Aorta (tissue), 5 donors: ENCODE measurements at places on chromosomes 1 and 21. TPM values are rescaled to one million over a fixed set of nuclear protein-coding genes. Genes with fewer than 3 reads are reported as not detected.

Gene CDKN2C
- total RNA-seq = 8.8 TPM

DNA sequence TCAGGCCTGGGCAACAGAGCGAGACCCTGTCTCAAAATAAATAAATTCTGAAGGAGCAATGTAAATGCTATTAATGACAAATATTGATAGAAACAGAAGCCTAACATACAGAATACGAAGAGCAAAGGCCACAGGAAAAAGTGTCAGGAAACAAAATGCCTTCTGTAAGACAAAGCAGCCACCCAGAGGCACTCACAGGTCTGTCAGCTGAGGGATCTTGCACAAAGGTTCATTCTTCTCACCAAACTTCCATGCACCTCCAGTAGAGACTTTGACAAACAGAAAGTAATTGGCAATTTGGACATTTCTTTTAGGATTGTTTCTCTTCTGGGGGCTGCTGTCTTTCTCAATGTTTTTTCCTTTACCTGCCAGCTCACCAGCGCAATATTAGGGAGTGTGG, 1.2 kb upstream of the ALDH9A1 start:
- no peak overlapping the region for H3K4me3 ChIP-seq
- no peaks in the 10 kb centered on the region for H3K36me3 ChIP-seq
- no peak overlapping the region for H3K27ac ChIP-seq
- DNase-seq = no peak
- H3K27me3 ChIP-seq = no peaks in the 10 kb centered on the region
- no peaks in the 10 kb centered on the region for H3K4me1 ChIP-seq

DNA sequence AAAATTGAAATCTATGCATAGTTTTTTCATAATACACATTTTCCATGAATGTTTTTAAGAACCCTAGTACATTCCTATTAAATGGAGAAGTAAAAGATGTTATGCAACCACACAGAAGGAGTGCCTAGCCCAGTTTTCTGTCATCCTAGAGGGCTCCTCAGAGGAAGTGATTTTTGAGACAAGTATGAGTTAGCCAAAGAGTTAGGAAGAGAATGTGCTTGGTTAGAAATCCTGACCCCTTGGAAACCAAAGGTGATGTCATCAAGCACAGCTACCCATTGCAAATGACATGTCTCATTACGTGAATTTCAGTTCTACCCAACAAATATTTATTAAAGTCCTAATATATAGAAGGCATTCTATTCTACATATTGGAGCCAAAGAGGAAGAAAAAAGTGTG, 88.9 kb upstream of the TNFSF4 start:
- no peaks in the 10 kb centered on the region for H3K4me1 ChIP-seq
- H3K27me3 ChIP-seq = no peaks in the 10 kb centered on the region
- DNase-seq = no peak
- no peaks in the 10 kb centered on the region for H3K36me3 ChIP-seq

DNA sequence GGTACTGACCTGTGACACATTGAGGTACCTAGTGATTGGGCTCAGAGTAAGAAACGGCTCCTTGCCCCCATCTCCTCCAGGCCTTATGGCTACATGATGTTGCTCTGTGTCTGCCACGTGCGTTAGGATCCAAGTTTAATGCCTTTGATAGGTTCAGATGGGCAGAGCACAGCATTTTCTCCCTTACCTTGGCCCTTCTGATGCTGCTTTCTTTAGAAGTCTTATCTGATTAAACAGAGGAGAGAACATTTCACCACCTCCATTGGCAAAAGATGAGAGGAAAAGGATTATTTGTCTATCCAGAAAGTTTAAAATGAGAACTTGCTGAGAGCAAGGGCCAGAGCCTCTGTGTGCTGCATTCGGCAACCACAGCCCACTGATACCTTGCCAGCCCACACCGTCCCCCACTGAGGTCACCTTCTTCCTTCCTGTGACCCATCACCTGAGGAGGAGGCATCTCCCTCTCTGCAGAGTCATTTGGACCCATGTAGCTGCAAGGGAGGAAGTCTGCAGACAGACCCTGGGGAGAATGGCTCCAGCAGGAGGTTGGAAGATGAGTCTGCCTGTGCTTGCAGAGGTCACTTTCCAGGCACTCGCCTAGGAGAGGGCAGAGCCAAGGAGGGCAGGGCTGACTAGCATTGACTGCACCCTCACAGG, 16.7 kb downstream of the SHISA4 start:
- peak overlapping the region; percentile 100 for H3K27ac ChIP-seq
- H3K36me3 ChIP-seq = peaks cover 6% of the 10 kb centered on the region
- DNase-seq = no peak
- no peak overlapping the region for H3K4me3 ChIP-seq
- H3K4me1 ChIP-seq = peaks cover 7% of the 10 kb centered on the region

Gene CLDN17
- not detected for total RNA-seq

- no peaks in the 10 kb centered on the region for H3K4me1 ChIP-seq
- no peaks in the 10 kb centered on the region for H3K36me3 ChIP-seq
- no peak for DNase-seq
Observed at GRCh38 chr1:200473698-200474371, 64.0 kb upstream of the ZNF281 start.

Gene PLD5
- total RNA-seq = 18.1 TPM

Gene OVAAL
- not detected for total RNA-seq

Gene NR0B2
- total RNA-seq = not detected

- DNase-seq = no peak
- no peaks in the 10 kb centered on the region for H3K36me3 ChIP-seq
- no peaks in the 10 kb centered on the region for H3K27me3 ChIP-seq
- no peaks in the 10 kb centered on the region for H3K4me1 ChIP-seq
- no peak overlapping the region for H3K4me3 ChIP-seq
Observed at GRCh38 chr1:51044834-51045233, 57.2 kb upstream of the C1orf185 start.

Gene HES2
- total RNA-seq = not detected

DNA sequence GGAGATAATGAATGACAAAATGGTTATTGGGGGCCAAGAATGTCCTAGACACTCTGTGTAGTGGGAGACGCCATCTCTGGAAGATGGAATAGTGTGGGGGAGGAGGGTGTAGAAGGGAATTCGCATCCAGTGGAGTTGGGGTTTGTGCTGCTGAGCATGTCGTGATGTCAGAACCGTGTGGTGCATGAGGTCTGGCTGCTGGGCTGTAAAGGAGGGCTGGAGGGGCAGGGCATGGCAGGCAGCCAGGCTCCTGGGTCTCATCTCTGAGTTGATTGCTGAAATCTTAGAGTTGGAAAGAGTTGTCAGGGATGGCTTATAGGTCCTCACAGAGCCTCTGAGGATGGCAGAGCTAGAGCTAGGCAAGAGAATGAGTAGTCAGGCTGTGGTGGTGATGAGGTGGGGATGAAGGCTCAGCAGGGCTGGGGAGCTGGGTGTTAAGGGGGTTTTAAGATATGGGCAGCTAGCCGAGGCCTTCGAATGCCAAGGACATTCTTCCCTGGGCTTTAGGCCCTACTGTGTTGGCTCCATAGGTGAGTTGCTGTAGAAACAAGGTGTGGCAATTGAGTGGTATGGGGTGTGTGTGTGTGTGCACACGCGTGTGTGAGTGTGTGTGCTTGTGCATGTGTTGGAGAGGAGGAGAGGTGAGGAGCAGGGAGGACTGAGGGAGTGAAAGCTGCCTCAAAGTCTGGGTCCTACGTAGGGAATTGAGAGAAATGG, 1.9 kb downstream of the PPFIA4 start:
- H3K27ac ChIP-seq = peak overlapping the region; percentile 14
- H3K36me3 ChIP-seq = no peaks in the 10 kb centered on the region
- H3K4me3 ChIP-seq = no peak overlapping the region
- no peaks in the 10 kb centered on the region for H3K4me1 ChIP-seq
- no peaks in the 10 kb centered on the region for H3K27me3 ChIP-seq

DNA sequence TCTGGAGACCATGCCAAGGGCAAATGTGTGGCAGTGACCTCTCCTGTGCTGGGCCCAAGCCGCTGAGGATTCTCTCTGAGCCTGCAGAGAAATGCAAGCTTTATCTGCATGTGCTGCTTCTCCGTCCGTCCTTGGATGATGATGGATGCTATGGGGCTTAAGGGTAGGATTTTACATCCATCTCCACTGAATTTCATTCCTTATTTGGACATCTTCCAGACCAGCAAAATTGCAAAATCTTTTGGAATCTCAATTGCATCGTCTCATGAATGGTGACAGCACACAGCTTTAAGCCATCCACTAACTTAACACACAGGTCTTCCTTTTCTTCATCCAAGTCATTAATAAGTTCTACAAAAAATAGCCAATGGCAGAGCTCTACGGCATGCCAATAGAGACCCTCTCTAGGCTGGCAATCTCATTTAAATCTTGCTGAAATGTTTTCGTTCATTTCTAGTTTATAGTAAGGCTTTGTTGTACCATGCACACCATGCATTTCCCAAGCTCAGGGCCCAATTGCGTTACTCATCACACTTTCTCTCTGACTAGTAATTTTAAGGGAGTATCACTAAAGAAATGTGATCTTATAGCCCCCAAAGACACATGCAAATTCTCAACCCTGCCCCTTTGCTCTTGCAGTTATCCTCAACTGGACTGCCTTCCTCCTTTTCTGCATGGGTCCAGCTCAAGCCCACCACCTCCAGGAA, 11.1 kb downstream of the BATF3 start:
- H3K27me3 ChIP-seq = no peaks in the 10 kb centered on the region
- H3K4me3 ChIP-seq = no peak overlapping the region
- no peaks in the 10 kb centered on the region for H3K36me3 ChIP-seq
- no peak for DNase-seq

DNA sequence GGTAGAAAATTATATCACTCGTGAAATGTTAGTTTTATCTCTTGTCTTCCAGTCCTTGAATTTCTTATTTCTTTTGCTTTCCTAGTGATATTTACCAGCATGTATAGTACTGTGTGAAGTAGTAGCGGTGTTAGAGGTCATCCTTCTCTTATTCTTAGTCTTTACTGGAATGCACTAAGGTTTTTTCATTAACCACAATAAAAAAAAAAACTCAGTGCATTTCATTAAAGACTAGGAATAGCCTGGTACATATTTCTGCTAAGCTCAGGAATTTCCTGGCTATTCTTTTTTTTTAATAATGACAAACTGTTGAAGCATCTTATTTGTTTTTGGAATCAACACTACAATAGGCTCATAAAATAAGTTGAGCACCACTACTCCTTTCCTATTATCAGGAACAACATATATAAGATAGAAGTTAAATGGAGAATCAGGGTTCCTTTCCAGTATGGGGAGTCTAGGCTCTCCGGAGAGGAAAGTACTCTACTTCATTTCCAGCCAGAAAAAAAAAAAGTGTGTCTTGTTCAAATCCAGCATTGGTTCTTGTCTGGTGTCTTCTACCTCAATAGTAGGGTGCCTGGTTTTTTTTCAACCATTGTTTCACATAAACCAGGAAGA, 60.0 kb downstream of the TNFSF18 start:
- H3K36me3 ChIP-seq = no peaks in the 10 kb centered on the region
- DNase-seq = no peak
- H3K27ac ChIP-seq = no peak overlapping the region
- H3K4me3 ChIP-seq = no peak overlapping the region

Gene KIF21B
- total RNA-seq = 4.6 TPM

DNA sequence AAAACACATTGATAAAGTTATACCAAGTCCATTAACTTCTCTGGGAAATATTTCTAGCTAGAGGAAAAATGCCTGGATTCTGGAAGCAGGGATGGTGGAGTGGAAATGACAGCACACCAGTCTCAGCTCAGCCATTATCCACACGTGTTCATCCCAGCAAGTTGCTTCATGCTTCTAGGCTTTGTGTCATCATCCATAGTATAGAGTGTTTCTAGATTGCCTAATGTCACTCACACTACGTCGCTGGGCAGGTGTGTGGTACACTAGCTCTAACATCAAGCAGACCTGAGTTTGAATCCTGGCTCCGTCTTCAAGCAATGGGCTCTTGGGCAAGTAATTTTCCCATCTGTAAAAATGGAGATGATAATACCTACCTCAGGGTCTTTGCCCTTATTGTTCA, 326.3 kb downstream of the PBX1 start:
- H3K4me1 ChIP-seq = no peaks in the 10 kb centered on the region
- no peak overlapping the region for H3K4me3 ChIP-seq
- no peak overlapping the region for H3K27ac ChIP-seq
- H3K27me3 ChIP-seq = no peaks in the 10 kb centered on the region

Gene FMOD
- total RNA-seq = 204 TPM

DNA sequence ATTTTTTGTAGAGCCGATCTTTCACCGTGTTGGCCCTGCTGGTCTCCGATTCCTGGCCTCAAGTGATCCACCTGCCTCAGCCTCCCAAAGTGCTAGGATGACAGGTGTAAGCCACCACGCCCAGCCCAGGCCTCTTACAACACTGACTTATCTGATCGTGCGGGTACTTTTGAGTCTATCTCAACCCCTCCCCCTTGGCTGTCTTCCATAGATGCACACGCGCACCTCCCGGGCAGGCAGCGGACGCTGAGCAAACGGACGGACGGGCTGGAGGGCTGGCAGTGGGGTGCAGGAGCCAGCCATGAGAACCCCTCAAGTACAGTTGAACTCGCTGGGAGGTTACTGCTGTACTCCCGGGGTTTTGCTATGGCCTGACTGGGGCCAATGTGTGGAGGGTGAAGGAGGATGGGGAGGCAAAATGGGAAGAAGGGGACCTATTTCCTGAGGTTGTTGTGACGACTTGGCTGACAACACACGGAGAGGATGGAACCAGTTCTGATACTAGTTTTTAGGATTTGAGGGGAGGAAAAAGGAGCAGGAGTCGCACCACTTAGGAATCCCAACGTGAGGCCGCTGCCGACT, 959 bp downstream of the CD58 start:
- H3K27ac ChIP-seq = peak overlapping the region; percentile 55
- no peaks in the 10 kb centered on the region for H3K36me3 ChIP-seq
- no peaks in the 10 kb centered on the region for H3K27me3 ChIP-seq
- no peaks in the 10 kb centered on the region for H3K4me1 ChIP-seq

- H3K4me3 ChIP-seq = peak within 1 kb of the TSS; percentile 85
- no peaks in the 10 kb centered on the region for H3K36me3 ChIP-seq
- no peaks in the 10 kb centered on the region for H3K27me3 ChIP-seq
- H3K4me1 ChIP-seq = no peaks in the 10 kb centered on the region
- DNase-seq = peak; percentile 91
- H3K27ac ChIP-seq = no peak within 1 kb of the TSS
Observed at GRCh38 chr1:43530483-43531106, at the start of gene PTPRF. PTPRF (plus strand) TSS chr1:43530883; CDS start chr1:43545076, 14,193 bp downstream.

GRCh38 chr1:184254849-184255248, 132.0 kb upstream of the C1orf21 start:
- H3K27me3 ChIP-seq = peaks cover 1% of the 10 kb centered on the region
- no peaks in the 10 kb centered on the region for H3K36me3 ChIP-seq
- DNase-seq = no peak
- no peak overlapping the region for H3K27ac ChIP-seq
- H3K4me3 ChIP-seq = no peak overlapping the region

GRCh38 chr1:248857749-248858095, 1.2 kb downstream of the ZNF692 start:
- peak overlapping the region; percentile 39 for H3K4me3 ChIP-seq
- H3K36me3 ChIP-seq = no peaks in the 10 kb centered on the region
- no peak for DNase-seq
- no peaks in the 10 kb centered on the region for H3K27me3 ChIP-seq

DNA sequence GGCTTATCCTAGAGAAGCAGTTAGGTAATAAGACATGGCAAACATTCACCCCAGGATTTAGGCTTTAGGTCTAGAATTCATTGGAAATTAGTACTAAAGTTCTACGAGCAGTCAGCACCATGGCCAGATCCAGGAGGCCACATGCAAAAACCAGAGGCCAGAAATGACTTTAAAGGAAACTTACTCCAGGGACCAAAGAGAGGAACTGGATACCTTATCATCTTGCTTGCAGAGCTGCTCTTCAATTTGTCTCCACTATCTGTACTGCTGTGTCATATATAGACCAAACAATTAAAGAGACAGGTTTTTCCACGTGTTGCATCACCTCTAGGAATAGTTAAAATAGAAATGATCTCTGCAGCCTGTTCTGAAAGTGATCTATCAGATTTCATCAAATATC, 127.8 kb downstream of the LMX1A start:
- no peaks in the 10 kb centered on the region for H3K27me3 ChIP-seq
- no peak overlapping the region for H3K27ac ChIP-seq
- DNase-seq = no peak
- H3K4me1 ChIP-seq = no peaks in the 10 kb centered on the region
- H3K4me3 ChIP-seq = no peak overlapping the region

Gene ANGPTL7
- 7.1 TPM for total RNA-seq
